ENCODE measurements at places on chromosomes 2 and 18.

DNA sequence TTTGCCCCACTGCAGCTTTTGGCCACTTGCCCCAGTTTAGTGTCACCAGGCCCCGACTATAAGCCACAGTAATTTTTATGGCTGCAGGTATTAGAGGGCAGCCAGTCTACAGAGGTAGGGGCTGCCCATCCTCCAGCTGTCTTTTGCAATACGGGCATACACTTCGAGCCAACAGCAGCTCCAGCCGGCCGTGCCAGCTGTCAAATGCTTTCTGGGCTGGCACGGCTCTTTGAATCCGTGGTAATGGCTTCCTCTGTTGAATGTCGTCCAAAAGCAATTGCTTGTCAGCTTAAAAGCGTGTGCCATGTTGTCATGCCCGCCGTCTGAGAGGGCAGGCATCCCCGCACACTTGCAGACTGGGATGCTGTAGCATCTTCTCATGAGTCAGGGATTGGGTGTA lies 41.3 kb downstream of the BCL2L11 start:
- no peak for DNase-seq

DNA sequence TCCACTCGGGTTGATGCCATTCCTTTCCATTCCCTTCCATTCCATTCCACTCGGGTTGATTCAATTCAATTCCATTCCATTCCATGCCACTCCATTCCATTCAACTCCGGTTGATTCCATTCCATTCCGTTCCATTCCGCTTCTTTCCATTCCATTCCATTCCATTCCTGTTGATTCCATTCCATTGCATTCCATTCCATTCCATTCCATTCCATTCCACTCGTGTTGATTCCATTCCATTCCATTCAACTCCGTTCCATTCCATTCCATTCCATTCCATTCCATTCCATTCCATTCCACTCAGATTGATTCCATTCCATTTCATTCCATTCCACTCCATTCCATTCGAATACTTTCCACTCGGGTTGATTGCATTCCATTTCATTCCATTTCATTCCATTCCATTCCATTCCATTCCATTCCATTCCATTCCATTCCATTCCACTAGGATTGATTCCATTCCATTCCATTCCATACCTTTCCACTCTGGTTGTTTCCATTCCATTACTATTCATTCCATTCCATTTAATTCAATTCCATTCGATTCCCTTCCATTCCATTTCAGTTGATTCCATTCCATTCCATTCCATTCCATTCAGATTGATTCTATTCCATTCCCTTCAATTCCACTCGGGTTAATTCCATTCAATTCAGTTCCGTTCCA lies 1141.8 kb downstream of the RPIA start:
- no peak for DNase-seq

- DNase-seq, result no peak
These were observed 100.1 kb upstream of the MC2R start for GRCh38 chr18:14015416-14015815.

DNA sequence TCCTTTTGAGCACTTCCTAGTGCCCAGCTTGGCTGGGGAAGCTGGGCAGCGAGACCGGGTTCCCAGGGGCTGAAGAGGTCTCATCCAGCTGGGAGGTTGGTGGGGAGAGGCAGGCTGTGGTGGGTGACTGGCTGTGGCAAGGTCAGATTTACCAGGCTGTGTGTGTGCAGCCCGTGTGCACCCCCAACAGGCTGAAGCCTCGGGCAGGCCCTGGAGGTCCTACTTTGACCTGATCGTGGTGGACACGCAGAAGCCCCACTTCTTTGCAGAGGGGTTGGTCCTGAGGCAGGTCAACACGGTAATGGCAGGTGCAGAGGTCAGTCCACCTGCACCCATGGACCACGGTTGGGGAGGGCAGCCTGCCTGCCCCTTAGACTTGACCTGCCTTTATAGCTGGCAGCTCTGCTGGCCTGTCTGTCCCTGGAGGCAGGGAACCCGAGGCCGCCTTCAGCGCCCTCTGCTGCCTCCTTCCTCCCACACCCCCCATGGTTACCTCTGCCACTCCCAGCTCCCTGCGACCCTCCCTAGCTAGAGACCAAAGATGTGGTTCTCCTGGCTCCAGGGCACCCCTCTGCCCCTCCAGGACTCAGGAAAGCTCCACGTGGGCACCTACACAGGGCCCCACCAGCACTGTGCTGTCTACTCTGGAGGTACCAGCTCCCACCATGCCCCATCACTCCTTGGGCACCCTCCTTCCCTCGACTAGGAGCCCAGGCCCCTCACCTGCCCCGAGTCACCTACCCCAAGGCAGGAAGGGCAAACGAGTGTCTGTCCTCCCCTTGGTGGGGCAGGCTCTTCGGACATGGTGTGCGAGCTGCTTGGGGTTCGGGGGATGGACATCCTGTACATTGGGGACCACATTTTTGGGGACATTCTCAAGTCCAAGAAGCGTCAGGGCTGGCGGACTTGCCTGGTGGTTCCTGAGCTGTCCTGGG lies 4.0 kb downstream of the NT5DC4 start:
- peak; percentile 65 for DNase-seq

GRCh38 chr2:58558881-58559280 lies 317.8 kb upstream of the FANCL start:
- no peak for DNase-seq

- no peak for DNase-seq
These were observed 1.4 kb downstream of the REEP1 start for GRCh38 chr2:86335865-86336674.

Measured in erythroblast (primary cell).